Esophagus squamous epithelium (tissue), 5 donors: ENCODE measurements at places on chromosomes 1 and 21.

DNA sequence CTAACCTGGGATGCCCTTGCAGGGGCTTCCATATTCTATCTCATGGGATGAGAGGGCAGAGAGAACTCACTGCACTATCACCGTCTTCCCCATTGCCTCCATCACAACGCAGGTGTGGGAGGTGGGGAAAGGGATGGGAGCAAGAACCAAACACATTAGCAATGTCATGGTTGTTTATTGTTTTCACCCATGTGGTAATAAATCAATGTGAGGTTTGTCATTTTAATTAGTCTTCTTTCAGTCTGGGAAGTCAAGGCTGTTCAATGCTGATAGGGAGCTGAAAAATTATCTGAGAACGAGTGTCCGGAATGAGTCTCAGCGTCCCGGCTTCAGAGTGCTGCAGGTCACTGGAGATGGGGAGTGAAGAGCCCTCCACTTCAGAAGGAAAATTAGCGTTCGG is 268.5 kb downstream of the DUSP10 start:
- no peak for DNase-seq

DNA sequence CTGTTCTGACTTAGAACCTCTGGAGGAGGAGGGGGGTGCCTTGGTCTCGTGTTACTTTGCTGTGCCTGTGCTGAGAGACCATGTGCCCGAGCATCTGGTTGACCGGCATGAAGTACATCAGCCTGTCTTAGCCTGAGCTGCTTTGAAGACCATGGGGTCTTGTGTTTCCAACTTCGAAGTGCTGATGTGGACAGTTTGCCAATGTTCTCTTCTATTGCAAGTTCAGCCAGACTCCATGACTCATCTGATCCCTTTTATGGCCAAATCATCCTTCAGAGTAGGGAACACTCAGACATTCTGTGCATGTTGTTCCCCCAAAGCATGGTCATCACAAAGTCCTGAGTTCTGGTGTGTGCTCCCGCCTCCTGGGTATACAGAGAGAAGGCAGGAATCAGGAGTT is 6.0 kb upstream of the PLA2G2C start:
- no peak for DNase-seq

GRCh38 chr1:99537886-99538617 is 107.9 kb upstream of the PALMD start:
- DNase-seq, result no peak

GRCh38 chr1:214228976-214229375 is 52.0 kb upstream of the SMYD2 start:
- no peak for DNase-seq

- DNase-seq, result no peak
Observed at GRCh38 chr1:41249319-41249718, 7.2 kb upstream of the SCMH1 start.

- no peak for DNase-seq
Observed at GRCh38 chr1:83493633-83494032, 505.3 kb downstream of the TTLL7 start.

DNA sequence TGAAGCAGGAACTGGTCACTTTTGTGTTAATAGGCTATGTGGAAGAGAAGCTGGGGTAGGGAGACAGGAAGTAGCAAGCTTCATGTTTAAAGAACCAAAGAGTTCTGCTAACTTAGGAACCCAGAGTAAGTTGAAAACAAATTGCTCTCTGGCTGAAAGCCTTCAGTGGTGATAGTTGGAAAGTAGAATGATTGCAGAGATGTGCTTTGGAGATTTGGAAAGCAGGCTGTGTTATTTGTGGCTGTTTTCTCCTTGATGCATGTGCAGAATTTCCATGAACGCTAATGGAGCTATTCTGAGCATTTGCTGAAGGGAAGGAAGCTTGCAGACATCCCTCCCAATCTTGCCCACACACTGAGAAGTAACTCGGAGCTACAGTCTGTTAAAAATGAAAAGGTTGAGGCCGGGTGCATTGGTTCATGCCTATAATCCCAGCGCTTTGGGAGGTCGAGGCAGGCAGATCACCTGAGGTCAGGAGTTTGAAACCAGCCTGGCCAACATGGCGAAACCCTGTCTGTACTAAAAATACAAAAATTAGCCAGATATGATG is 45.7 kb downstream of the TCEANC2 start:
- no peak for DNase-seq

DNA sequence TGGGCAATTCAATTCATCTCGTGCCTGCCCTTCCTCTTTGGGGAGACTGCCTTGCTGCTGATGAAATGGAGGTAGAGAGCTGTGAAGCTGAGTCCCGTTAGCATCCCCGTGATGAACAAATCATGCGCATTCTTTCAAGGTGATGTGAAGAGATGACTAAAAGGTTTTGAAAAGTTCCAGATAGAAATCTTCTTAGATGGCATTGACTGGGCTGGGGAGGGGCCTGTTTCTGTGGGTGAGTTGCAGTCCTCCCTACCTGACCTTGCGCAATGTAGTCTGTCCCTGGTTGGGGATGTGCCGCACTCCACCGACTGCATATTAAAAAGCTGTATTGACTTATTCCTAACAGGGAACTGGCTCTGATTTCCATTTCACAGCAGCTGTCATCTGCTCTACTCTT is 49.6 kb downstream of the ST6GALNAC3 start:
- DNase-seq, result no peak
